ENCODE measurements at places on chromosomes 12 and 14. TPM values are rescaled to one million over a fixed set of nuclear protein-coding genes. Genes with fewer than 3 reads are reported as not detected.

DNA sequence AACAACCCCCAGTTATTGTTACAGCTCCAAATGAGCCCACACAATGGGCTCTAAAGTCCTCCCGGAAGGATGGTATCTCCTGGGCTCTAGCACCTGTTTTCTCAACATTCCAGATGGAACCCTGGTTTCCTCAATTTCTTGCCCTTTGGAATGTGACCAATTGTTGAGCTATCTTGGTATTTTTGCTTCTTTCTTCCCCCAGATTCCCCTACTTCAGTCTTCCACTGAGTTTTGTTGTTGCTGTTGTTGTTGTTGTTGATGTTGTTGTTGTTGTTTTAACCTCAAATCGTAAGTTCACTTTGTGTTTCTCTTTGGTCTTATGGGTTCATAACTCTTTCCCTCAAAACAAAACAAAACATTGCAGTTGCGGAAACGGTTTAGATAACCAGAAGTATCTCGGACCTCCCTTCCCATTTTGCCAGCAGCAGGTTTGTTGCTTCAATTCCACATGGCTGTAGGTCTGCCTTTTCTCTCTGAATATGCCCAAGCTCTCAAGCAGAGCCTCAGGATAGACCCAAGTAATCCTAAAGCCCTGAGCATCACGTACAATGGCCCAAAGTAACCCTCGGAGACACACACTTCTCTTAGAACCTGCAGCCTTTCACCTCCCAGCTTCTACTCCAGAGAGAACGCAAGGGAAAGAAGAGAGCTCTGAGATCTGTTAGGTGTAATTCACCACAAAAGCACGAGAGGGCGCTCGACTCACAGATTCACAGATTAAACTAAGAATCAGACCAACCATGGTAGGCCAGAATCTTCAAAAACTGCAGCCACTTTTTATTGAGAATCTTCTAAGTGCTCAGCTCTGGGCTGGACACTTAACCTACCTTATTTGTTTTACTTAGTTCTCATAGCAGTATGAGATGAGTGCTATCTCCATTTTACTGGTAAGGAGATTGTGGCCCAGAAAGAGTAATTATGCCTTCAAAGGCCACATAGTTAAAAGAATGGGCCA, 1.0 kb upstream of the DDX23 start:
- peak; percentile 81 for DNase-seq

GRCh38 chr12:54304187-54304810, 3.5 kb upstream of the NFE2 start:
- DNase-seq: no peak

ABCD2 gene
- total RNA-seq: 16.8 TPM

DNA sequence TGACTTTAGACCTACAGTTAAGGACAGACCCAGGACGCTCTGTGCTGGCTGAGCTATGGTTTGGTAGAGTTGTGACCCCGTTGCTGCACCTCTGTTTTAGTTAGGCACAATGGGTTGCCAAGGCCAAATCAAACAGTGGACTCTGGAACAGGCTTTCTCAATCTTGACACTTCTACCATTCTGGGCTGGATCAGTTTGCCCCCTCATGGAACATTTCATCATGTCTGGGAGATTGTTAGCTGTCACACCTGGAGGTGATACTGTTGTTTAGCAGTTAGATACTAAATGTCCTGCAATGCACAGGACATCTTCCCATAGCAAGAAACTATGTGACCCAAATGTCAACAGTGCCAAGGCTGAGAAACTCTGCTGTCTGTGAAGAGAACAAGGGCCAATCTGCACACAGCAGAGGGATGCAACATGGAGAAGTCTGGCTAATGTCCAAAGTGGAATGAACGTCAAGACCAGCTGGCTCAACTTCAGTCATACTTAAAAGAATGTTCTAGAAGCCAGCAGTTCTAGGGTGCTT, 65.6 kb upstream of the DICER1 start:
- DNase-seq: no peak

DNA sequence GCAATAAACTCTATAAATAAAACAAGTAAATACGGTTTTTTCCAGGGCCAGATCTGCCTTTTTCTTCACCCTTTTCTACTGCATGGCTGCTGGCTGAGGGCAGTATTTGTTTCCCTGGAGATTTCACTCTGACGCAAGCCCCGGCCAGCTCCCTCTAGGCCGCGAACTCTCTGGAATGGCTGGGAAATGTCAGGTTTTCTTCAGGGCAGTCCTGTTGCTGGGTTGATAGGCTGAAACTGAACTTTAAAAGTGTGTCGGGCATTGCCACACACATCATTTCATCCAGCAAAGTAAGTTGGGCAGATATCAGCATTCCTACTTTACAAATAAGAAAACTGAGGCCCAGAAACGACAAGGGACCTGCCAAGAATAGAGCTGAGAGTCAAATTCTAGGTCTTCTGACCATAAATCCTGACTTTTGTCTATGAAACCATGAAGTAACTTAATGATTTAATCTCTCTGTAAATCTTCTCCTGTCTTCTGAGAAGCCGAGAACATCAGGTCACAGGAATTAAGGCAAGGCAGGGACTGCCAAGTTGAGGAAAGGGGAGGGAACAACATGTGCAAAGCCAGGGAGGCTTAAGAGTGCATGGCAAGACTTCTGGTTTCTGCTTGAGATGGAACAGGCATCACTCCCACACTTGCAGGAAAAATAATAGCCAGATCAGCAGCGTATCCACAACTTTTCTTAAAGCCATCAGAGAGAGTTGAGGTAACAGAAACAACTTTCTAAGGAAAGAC, 205.0 kb upstream of the CCDC196 start:
- DNase-seq: no peak

GALNT16 gene
- 0.13 TPM for total RNA-seq
